ENCODE measurements at places on chromosomes 4 and X.

DNA sequence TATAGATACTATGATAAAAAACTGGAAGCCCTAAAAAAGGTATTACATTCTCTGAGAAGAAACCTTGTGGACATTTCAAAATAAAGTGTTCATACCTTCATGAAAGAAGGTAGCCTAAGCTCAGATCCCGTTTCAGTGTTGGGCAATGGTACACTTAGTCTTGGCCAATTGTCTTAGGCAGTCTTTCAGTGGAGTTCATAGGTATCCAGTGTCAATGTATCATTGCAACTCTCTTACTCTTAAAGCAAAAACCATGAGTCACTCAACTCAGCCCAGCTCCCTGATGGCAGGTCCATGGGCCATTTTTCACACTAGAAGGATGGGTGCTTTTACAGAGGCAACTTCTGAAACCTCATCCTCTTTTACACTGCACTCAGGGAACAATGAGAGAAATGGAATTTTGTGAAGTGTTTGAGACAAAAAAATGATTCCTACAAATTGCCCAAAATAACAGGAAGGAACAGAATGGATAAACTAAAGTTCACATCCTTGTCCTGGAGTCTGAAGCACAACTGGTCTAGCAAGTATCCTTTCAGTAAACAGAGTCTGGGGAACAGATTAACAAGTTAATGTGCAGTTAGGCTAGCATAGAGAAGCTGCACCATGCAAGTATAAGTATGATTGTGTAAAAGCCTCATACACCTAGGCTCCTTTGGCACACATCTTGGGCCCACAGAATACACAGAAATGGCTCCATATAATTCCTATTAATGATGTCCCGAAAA lies 7.0 kb upstream of the ZNF827 start:
- DNase-seq = no peak

GRCh38 chrX:10615931-10616774 lies 4.2 kb downstream of the MID1 start:
- DNase-seq = peak; percentile 40

- DNase-seq = no peak
These were observed 441.7 kb downstream of the ARAP2 start for GRCh38 chr4:35802644-35803043.

GRCh38 chr4:133474501-133474900 lies 325.4 kb downstream of the PCDH10 start:
- DNase-seq = no peak

GRCh38 chrX:44705817-44706551 lies 137.8 kb upstream of the DUSP21 start:
- DNase-seq = no peak

DNA sequence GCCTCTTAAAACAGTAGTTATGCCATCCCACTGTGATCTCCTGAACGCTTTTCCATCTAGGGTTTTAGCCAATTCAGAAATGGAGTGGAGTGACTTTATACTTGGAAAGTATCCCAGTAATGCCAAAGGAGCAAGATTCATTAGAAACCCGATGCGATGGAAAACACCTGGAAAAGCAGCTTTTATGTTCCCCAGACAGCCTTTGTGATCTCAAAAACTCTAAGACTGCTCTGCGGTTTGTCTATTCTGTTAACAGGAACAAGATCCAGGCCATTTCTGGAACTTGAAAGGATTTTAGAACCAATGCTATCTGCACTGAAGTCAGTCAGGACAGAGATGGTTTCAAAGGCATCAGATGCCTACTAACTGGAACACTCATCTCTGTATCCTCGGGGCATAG lies 145.1 kb downstream of the APBB2 start:
- no peak for DNase-seq

- no peak for DNase-seq
These were observed 137.8 kb upstream of the MSX1 start for GRCh38 chr4:4721636-4722035.
